LoVo (cell line): ENCODE measurements at places on chromosomes 5 and 9.

DNA sequence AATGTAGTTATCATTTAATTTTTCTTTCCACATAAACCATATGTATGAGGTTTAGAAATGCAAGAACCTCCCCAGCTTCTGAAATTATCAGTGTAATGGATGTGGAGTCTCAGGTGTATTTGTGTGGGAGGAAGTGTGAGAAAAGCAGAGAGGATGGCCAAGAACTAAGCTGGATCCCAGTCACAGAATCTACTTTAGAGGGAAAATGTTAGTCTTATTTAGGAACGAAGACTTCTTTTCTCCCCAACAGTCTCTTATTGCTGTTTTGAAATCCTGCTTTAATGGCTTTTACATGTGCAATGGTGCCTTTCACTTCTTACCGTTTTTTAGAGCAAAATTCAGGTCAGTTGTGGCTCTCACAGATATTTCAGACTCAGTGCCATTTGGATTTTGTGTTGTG lies 3.0 kb downstream of the EQTN start:
- DNase-seq = no peak

- DNase-seq = no peak
Measured at GRCh38 chr5:33641744-33642505, 201.2 kb downstream of the TARS1 start.

- no peak for DNase-seq
Measured at GRCh38 chr5:56607074-56607473, 208.3 kb upstream of the MAP3K1 start.

DNA sequence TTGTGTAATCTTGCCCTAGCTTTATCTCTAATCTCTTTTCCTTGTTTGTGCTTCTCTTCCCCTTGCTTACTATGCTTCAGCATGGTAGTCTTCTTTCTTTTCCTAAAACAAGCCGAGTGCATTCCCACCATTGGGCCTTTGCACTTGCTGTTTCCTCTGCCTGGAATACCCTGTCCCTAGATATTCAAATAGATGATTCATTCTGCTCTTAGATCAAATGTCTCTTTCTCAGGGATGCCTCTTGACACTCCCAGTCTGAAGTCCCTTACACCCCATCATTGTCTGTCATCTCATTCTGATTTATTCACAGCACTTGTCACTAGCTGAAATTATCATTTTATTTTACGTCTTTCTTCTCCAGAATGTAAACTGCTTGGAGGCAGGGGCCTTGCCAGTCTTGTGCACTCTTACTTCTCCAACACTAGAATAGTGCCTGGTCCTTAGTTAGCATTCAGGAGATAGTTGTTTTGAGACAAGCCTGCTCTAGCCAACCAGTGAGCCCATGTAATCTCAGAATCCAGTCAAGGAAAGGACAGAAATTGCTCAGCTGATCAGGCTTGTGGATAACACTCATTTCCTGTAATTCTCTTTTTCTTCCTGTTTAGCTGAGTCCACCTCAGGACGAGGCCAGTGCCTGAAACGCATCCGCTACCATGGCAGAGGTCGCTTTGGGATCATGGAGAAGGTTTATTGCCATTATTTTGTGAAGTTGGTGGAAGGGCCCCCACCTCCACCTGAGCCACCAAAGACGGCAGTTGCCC lies 25.4 kb downstream of the MRPL22 start:
- no peak for DNase-seq

DNA sequence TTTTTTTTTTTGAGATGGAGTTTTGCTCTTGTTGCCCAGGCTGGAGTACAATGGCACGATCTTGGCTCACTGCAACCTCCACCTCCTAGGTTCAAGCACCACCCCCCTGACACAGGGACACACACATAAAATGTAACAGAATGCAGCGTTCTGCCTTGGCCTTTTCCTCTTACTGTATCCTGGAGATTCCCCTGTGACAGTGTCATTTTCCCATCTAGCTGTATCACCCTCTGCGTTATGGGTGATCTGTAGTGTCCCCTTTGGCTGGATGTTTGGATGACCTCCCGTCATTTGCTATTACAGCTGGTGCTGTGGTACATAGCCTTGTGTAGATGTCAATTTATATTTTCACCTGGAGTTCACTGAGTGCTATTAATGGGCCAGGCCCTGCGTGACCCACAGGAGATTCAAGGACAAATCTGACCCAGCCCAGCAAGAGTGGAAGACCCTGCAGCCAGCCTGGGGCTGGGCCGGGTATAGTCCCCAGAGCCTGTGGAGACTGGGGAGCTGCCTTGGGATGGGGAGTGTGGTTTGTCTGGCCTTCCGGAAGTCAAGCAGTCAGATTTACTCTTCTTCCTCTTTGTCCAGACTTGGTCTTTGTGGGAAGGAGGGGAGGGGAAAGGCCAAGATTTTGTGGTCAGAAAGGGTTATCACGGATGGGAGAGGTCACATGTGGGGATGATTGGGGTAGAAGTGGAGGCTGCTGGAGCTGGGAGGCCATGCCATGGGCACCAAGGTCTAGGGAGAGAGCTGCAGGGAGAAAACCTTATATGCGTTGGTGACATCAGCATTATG lies 43.6 kb downstream of the ERGIC1 start:
- DNase-seq = no peak

- DNase-seq = no peak
Measured at GRCh38 chr5:27315363-27316270, 277.2 kb upstream of the CDH9 start.

DNA sequence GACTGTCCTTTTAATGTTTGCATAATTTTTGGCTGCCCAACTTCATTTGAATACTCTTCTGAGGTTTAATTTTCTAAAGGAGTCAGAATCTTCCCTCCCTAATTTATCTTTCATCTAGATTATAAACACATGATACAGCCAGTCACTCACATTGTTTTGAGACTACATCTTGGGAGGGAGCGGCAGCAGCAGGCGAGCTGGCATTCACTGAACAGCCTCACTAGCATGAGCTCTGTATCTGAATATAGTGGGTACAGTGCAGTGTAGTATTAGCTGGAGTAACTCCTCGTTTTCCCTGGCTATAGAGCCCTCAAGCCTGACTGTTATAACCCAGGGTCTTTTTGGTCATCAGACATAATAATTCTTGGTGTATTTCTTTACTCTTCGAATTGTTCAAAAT lies 969.2 kb upstream of the COX7C start:
- DNase-seq = no peak

DNA sequence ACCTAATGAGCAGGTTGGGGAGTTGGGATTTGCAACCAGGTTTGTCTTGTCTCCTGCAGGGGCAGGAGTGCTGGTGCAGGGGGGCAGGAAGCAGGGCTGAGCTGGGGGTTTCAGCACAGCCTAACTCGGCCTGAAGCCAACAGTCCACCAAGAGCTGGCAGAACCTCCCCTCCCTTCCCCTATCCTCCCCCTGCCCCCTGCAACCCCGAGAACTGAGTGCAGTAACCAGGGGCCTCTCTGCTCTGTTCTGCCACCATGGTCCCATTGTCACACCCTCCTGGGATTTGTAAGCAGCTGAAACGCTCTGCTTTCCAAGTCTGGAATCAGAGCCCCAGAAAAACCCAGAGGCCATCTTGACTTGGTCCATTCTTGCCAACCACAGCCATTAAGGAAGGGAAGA lies 72.9 kb downstream of the ARHGEF37 start:
- DNase-seq = no peak

DNA sequence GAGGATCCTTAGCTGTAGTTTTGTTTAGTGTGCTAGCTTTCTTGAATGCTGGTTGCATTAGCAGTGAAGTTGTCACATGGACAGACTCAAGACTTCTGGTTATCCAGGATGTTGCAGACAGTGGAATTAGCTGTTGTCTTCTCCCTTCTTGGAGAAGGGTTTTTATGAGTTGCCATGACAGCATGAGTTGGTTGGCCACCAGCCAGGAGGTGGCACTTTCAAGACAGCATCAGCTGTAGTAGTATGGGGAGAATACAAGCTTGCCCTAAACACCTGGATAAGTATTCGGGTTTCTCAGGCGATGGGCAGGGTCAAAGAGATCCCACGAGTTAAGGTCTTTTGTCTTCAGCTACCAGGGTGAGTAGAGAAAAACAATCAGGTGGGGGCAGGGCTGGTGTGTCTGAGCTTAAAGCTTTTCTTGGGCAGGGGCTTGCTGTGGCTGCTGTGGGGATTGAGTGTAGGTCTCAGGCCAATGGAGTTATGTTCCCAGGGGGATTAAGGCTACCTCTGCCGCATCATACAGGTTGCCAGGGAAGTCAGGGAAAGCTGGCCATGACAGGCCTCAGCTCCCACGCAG lies 7.7 kb upstream of the C5orf47 start:
- no peak for DNase-seq

GRCh38 chr5:114243972-114244317 lies 117.9 kb upstream of the KCNN2 start:
- DNase-seq = no peak

DNA sequence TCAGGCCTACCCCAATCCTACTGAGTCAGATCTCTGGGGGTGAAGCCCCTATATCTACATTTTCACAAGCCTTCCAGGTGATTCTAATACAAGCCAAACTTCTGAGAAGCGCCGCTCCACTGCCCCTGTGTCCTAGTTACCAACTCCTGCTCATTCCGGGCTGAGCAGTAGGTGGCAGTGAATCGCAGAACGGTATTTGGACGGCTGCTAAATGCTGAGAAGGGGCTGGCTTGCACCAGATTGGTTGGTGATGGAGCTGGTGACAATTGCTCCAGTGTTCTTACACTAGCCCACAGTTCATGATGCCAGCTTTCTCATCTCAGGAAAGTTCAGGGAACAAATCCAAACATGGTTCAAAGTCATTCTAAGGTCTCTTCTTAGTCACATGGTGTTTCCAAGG lies 31.1 kb upstream of the FGF1 start:
- DNase-seq = no peak

GRCh38 chr5:177234841-177235240 lies 68.7 kb downstream of the RAB24 start:
- no peak for DNase-seq

- DNase-seq = no peak
Measured at GRCh38 chr5:5332287-5332686, 90.2 kb upstream of the ICE1 start.

- no peak for DNase-seq
Measured at GRCh38 chr9:14331120-14331519, 17.2 kb upstream of the NFIB start.

DNA sequence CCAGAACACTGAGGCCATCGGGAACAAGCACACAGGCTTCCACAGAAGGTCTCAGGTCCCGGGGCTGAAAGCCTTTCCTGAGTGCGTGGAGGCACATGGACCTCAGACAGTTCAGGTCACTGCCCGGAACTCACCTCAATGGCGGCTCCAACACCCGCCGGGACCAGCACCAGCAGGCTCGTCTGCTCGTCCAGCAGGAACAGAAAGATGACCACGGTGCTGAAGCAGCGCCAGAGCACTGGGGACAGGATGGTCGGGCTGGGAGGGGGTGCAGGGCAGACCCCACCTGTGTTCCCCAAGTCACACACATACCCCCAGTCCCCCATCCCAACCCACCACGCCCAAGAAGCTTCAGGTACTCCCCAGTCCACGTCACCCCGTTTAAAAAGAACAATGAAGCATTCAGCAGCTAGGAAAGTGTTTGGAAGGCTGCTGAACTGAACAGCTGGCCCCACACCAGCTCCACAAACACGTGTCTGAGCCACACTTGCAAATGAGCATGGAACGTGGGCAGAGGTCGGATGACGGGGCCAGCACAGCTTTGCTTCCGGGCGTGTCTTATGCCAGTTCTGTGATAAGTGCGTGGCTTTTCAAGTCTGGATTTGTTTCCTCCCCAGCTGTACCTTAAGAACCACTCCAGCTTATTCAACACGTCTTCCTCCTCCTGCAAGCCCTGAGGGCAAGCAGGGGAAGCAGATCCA lies 14.6 kb downstream of the CLPTM1L start:
- no peak for DNase-seq

DNA sequence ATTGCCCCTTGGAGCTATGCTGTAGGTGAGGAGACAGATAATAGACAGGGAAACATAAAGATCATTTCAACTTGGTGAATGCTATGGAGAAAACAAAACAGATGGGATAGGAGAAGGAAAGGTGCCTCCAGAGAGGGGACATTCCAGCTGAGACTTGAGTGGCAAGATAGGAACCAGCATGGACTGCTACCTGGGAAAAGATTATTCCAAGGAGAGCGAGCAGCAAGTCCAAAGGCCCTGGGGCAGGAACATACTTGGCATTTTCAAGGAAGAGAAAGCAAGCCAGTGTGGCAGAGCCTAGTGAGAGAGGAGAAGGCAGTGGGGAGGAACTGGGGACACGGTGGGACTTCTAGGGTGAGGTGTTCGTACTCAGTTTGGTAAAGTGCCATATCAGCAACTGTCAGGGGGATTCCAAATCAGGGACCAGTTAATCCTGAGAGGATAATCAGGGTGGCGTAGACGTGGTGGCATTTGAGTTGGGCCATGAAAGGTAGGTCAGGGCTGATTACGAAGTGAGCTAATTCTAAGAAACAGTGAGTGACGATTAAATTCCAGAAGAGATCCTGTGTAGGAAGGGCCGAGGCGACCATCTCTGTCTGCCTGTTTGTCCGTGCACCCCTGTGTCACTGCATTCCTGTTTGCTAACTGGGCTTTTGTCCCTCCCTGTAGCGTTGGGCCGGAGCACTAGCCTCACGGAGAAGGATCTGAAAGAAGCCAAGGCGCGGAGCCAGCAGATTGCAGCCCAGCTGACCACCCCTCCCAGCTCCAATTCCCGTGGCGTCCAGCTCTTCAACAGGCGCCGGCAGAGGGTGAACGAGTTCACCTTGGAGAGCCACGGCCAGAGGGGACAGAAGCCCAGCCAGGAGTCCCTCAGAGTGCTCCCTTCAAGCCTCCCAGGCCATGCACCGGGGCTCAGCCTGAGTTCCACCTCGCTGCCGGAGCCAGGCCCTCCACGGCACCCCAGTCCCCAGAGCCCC lies 7.1 kb downstream of the SYNPO start:
- no peak for DNase-seq

DNA sequence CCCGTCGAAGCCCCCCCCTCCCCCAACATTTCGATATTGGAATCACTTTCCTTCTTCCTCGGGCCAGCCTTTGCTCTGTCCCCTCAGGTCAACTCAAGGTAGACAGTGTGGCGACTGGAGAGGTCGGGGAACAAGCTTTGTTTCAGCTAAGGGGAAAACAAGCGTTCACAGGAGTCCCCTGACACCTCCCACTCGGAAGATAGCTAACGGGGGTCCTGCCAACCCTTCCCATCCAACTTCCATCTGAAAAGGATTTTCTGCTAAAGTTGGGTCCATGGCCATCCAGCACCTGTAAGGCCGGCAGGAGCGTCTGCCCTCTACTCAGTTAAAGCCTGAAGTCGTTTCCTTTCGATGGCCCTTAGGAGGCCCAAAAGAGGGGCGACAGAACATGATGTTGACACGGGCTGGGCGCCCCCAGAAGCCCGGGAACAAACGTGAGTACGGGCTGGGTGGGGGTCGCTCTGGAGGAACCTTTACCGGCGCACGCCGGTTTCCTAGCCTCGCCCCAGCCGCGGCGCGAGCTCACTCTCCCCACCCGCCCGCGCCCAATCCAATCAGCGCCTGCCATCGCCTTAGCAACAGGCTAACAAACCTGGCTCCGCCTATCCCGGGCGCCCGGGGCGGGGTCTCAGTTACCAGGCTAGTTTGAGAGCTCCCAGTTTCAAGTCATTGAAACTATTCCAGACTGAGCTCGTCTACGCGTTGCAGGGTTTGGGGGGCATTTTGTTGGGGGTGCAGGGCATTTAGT lies 2.5 kb downstream of the ARRDC3 start:
- DNase-seq = peak; percentile 96
